ENCODE measurements at places on chromosomes 4 and X.

DNA sequence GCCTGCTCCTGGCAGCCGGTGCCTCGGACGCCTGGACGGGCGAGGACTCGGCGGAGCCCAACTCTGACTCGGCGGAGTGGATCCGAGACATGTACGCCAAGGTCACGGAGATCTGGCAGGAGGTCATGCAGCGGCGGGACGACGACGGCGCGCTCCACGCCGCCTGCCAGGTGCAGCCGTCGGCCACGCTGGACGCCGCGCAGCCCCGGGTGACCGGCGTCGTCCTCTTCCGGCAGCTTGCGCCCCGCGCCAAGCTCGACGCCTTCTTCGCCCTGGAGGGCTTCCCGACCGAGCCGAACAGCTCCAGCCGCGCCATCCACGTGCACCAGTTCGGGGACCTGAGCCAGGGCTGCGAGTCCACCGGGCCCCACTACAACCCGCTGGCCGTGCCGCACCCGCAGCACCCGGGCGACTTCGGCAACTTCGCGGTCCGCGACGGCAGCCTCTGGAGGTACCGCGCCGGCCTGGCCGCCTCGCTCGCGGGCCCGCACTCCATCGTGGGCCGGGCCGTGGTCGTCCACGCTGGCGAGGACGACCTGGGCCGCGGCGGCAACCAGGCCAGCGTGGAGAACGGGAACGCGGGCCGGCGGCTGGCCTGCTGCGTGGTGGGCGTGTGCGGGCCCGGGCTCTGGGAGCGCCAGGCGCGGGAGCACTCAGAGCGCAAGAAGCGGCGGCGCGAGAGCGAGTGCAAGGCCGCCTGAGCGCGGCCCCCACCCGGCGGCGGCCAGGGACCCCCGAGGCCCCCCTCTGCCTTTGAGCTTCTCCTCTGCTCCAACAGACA is 4.4 kb downstream of the SOD3 start:
- H3K27me3 ChIP-seq: no peaks in the 10 kb centered on the region
- H3K27ac ChIP-seq: peak overlapping the region; percentile 62
- no peaks in the 10 kb centered on the region for H3K36me3 ChIP-seq
- peaks cover 44% of the 10 kb centered on the region for H3K4me1 ChIP-seq

DNA sequence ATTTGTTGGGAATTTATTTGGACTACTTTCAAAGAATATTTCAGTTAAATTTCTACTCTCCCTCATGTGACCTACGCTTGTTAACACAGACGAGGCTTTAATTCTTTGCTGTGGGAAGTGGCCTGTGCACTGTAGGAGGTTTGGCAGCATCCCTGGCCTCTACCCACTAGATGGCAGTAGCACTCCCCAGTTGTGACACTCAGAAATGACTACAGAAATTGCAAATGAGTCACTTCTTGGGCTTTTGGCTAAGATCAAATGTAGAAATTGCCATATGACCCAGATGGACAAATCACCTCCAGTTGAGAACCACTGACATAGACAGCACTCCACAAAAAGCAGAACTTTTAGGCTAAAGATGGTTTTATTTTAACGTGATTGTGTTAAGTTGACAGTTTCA is 22.1 kb downstream of the PIR start:
- no peaks in the 10 kb centered on the region for H3K27me3 ChIP-seq
- H3K4me3 ChIP-seq: no peak overlapping the region
- DNase-seq: no peak
- no peak overlapping the region for H3K27ac ChIP-seq

DNA sequence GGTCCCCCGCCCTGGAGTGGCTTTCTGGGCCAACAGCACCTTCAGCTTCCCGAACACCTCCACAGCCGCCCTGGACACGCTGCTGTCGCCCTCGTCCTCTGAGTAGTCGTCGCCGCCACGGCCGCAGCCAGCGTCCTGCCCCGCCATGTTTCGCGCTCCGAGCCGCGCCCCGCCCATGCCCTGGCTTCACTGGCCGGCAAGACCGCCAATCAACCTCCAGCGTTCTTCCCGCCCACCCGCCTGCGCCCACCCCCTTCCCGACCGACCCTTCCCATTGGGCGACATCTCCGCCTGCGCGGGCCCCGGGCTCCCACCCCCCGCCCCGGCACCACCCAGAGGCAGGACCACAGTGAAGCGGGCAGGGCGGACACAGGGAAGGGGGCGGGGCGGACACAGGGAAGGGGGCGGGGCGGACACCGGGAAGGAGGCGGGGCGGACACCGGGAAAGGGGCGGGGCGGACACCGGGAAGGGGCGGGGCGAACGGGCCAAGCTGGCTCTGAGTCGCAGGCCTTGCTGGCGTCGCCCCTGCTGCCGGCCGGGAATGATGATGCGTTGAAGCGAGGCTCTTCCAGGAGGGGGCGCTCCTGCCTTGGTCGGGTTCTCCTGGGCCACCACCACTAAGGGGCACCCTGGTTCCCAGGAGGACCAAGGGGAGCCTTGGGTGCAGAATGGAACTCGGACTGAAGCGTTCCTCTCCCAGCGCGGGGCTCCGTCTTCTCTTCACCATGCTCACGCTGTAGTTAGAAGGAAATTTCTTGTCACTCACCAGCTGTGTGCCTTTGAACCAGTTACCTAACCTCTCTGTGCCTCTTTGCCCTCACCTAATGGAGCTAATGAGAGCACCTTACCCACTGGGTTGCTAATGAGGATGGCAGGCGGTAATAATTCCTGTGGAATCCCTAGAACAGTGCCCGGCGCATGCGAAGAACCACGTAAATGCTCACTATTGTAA is at the start of gene HAUS7:
Gene HAUS7 (minus strand): TSS at position 166 of the 953 bp plus-strand sequence. CDS start 19 bp downstream, at position 147.
- no peaks in the 10 kb centered on the region for H3K36me3 ChIP-seq
- no peak for DNase-seq
- peak within 1 kb of the TSS; percentile 65 for H3K27ac ChIP-seq
- no peaks in the 10 kb centered on the region for H3K27me3 ChIP-seq
- peak within 1 kb of the TSS; percentile 51 for H3K4me3 ChIP-seq
- H3K4me1 ChIP-seq: peaks cover 15% of the 10 kb centered on the region

DNA sequence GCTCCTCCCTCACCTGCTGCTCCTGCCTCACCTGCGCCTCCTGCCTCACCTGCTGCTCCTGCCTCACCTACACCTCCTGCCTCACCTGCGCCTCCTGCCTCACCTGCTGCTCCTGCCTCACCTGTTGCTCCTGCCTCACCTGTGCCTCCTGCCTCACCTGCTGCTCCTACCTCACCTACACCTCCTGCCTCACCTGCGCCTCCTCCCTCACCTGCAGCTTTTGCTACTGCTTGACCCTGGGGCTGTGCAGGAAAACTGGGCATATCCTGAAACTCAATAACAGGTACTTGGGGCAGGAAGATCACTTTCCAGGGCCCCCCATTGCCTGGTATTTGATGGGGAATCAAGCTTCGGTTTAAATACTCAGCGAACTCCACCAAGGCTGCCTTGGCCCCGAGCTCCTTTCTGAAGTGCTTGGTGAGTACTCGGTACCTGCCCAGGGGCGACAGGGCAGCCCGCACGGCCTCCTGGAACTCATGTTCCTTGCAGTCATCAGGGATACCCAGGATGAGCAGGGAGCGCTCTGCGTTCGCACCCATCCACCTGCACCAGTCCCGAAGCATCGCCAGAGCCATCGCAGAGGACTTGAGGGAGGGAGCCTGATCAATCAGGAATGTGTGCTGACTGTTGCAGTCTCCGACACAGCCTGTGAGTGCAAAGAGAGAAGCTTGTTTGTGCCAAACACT is 2.7 kb downstream of the PNMA6E start:
- no peak overlapping the region for H3K4me3 ChIP-seq
- H3K27ac ChIP-seq: no peak overlapping the region
- DNase-seq: no peak
- no peaks in the 10 kb centered on the region for H3K36me3 ChIP-seq
- no peaks in the 10 kb centered on the region for H3K4me1 ChIP-seq

DNA sequence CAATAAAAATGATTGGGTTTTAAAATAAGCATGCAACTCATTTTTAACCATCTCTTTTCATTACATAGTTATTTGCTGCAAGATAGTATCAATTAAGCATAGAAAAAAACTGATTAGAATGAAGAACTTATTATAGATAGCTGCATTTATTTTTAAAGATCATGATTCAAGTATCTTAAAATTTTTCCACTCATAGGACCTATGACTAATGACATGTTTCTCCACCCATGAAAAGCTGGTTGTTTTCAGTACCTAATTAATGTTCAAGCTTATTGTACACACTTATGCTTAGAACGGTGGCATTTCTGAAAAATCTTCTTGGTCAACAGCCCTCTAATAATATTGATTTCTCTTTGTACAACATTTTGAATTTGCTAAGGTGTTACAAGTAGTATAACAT is 193.5 kb upstream of the PITX2 start:
- H3K36me3 ChIP-seq: no peaks in the 10 kb centered on the region
- H3K27ac ChIP-seq: no peak overlapping the region
- H3K27me3 ChIP-seq: no peaks in the 10 kb centered on the region
- no peaks in the 10 kb centered on the region for H3K4me1 ChIP-seq
- no peak overlapping the region for H3K4me3 ChIP-seq

GRCh38 chr4:168139336-168139735 is 47.0 kb downstream of the ANXA10 start:
- no peaks in the 10 kb centered on the region for H3K27me3 ChIP-seq
- DNase-seq: no peak
- no peaks in the 10 kb centered on the region for H3K36me3 ChIP-seq
- no peaks in the 10 kb centered on the region for H3K4me1 ChIP-seq

DNA sequence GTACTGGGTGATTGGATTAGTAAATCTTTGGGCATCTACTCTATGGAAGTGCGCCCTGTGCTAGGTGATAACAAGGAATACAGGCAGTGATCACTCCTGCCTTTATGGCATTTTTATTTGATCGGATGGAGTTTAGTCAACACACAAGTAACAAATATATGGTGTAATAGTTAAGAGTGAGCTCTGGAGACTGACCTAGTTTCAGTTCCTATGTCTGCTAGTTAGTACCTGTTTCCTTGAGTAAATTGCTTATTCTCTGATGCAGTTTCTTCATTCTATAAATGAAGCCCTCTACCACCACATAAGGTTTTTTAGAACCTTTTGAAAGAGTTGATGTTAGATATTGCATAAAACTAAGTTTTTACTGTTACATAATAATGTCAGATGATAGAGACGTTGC is 134.6 kb downstream of the KDM6A start:
- H3K27me3 ChIP-seq: no peaks in the 10 kb centered on the region
- no peak for DNase-seq
- peaks cover 22% of the 10 kb centered on the region for H3K4me1 ChIP-seq
- no peak overlapping the region for H3K4me3 ChIP-seq

- no peak for DNase-seq
- H3K27me3 ChIP-seq: no peaks in the 10 kb centered on the region
- H3K36me3 ChIP-seq: no peaks in the 10 kb centered on the region
Observed at GRCh38 chr4:146260521-146260920, 46.2 kb downstream of the REELD1 start.

DNA sequence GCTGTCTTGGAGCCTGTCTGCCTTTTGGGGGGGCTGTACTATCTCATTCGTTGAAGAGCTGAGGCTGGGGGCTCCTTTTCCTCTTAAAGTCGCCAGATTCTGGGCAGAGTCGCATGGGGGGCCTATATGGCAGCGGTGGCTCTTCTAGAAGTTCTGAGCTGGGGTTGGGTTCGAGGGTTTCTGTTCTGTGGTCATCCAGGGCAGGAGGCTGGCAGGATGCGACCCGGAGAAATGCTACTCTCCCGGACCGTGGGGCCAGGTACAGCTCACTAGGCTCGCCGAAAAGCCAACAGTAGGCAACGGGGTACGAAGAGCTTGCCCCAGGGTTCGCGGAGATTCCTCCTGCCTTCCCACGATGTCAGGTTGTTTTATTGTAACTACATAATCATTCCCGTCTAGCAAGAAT is 1.9 kb upstream of the CITED1 start:
- no peaks in the 10 kb centered on the region for H3K36me3 ChIP-seq
- peaks cover 35% of the 10 kb centered on the region for H3K4me1 ChIP-seq
- H3K27me3 ChIP-seq: peaks cover 25% of the 10 kb centered on the region

DNA sequence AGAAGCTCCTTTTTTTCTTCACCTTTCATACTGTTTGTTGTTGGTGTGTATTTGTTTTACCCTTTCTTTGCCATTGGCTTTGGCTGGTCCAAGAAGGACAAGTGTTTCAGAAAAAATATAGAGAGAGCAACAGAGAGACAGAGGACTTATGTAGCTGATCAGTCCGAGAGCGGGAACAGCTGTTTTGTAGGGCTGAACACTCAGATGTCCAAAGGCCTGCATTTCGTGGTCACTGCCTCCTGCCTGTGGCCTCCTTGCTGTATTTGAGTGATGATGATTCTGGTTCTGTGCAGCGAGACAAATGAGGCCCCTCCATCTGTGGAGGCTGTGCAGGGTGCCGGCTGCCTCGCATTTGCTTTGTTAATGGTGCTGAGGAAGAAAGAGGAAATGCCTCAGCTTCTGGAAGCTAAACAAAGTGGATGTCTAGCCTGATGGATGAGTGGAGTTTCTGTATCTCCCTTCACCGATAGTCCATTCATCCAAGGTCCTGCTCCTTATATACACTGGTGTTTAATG is 19.8 kb upstream of the STOX2 start:
- no peaks in the 10 kb centered on the region for H3K4me1 ChIP-seq
- H3K27me3 ChIP-seq: no peaks in the 10 kb centered on the region
- no peak for DNase-seq
- no peaks in the 10 kb centered on the region for H3K36me3 ChIP-seq
- no peak overlapping the region for H3K4me3 ChIP-seq
- H3K27ac ChIP-seq: no peak overlapping the region

DNA sequence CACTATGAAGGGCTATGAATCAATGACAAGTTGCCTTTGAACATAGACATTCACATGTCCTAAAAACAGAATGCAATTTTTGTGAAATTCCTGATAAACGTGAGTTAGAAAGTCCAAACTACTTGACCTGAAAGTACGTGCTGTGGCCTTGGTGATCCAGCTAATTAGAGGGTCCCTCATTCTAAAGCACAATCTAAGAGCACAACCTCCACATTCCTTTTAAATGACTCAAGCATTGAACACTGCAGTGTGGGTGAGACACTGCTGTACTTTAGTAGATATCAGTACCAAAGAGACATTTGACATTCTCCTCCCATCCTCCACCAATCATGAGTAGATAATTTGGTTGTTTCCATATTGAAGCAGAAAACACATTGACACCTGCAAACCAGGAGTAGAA is 73.5 kb downstream of the FAM47B start:
- H3K4me3 ChIP-seq: no peak overlapping the region
- no peaks in the 10 kb centered on the region for H3K36me3 ChIP-seq
- H3K27ac ChIP-seq: no peak overlapping the region
- DNase-seq: no peak

GRCh38 chr4:107937040-107937439 is 5.7 kb downstream of the CYP2U1 start:
- H3K27ac ChIP-seq: no peak overlapping the region
- no peaks in the 10 kb centered on the region for H3K27me3 ChIP-seq
- no peak for DNase-seq
- peaks cover 8% of the 10 kb centered on the region for H3K4me1 ChIP-seq
- no peak overlapping the region for H3K4me3 ChIP-seq
